ENCODE measurements at places on chromosomes 5 and 9.

DNA sequence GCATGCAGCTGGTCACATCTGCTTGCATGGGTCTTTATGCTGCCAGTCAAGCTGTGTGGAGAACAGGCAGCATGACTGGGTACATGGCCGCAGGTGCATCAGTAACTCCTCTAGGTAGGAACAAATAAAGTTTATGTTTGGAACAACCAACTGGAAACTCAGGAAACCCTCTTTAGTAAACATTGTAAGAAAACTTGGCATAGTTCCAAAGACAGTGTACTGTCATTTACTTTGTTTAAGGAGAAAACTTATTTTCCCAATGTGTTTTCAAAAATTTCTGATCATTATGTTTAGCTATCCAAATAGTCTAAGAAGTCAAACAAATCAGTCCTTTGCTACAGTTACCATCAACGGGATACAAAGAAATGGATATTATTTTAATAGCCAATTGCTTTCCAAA, 386.0 kb downstream of the CHSY3 start:
- no peak for DNase-seq

DNA sequence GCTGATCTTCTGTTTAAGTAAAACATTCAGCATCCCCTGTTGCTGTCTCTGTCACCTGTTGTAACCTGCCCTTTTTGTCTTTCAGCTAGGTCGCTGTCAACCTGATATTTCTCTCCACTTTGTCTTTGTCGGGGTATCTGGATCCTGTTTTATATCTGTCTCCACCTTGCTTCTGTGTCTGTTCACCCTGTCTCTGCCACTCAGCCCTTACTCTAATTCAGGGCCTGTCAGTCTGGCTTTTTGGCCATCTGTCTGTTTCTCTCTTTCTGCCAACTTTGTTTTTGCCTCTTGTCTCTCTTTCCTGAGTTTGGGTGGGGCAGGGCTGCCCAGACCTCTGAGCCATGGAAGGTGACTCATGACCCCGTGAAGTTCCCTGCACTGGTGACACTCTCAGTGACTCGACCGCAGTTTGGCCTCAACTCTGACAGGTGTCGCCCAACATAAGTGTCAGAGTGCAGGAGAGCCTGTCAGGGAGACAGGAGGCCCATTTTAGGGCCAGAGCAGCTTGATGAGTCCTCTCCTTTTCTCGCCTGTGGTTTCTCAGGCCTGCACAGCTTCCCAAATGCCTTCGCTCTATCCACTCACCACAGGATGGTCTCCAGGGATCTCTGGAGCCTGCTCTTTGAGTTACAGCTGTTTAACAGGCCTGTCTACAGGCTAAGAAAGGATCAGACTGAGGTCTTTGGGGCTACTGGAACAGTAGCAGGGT, 868 bp downstream of the ZBTB43 start:
- peak; percentile 61 for DNase-seq

- no peak for DNase-seq
These were observed 408.2 kb upstream of the PRR16 start for GRCh38 chr5:120055858-120056257.

GRCh38 chr5:156681265-156681664, 168.8 kb upstream of the PPP1R2B start:
- no peak for DNase-seq

GRCh38 chr5:159102311-159102934, 2.7 kb upstream of the EBF1 start:
- DNase-seq = no peak

- no peak for DNase-seq
These were observed 351.2 kb downstream of the RAB3C start for GRCh38 chr5:58933891-58934628.

- DNase-seq = no peak
These were observed 92.5 kb upstream of the DMRT1 start for GRCh38 chr9:748861-749497.

- no peak for DNase-seq
These were observed 141.1 kb upstream of the TARS1 start for GRCh38 chr5:33299621-33300208.
